ENCODE measurements at places on chromosomes 3 and 15. TPM values are rescaled to one million over a fixed set of nuclear protein-coding genes. Genes with fewer than 3 reads are reported as not detected.

Gene GPR62
- polyA plus RNA-seq = 0.67 TPM

DNA sequence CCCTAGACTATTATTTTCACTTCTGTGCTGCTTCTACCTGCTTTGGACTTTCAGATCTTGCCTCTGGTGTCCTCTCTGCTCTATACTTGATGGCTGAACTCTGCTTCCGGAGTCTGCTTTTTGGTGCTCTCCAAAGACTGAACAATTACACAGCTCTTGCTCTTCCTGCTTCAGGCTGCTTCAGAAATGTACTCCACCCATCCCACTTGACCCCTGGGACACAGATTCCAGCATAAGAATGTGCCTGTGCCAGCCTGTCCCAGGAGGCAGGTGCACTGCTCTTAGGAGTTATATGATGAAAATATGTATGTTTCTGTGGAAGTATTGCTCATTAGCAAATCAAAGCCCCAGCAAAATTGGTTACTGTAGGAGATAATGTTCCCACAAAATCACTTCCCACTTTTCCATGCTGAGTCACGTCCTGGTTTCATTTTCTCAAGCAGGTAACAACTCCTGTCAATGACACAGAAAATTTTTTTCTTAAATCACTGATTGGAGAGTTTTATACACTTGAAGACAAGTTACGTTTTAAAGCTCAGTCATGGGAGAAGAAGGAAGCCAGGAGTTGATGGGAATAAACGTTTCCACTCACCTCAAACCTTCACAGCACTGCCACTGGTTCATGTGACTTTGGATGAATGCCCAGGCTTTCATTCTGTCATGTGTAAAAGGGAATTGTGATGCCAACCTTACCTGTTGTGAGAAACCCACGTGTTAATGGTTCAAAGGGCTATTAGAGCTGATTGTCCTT, 239.4 kb upstream of the ZPLD1 start:
- no peak for DNase-seq

DNA sequence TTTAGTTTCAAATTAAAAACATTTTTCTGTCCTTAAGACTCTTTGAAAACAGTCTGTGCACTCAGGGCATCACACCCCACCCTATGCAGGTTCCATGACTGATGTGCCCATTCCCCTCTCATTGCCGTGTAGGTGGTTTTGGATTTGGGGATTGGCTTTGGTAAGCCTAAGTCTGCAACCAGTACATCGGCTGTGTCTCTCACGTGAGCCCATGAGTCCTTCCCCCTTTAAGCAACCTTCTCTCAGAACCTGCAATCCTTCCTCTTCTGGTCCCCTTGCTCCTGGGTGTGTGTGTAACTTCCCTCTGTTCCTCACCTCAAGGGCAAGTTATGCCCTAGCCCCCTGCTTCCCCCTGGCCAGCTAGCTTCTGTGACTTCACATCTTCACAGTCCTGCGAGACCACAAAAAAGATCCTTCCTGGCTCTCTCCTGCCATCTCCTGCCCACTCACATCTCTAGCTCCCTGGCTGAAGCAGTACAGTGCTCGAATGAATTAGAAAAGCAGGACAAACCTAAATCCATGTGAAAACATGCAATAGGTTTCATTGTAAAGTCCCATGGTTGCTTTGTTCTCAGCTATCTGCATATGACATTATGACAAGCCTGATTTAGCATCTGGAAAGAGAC, 126.7 kb downstream of the UACA start:
- peak; percentile 48 for DNase-seq

Gene TM4SF1
- 34.4 TPM for polyA plus RNA-seq

DNA sequence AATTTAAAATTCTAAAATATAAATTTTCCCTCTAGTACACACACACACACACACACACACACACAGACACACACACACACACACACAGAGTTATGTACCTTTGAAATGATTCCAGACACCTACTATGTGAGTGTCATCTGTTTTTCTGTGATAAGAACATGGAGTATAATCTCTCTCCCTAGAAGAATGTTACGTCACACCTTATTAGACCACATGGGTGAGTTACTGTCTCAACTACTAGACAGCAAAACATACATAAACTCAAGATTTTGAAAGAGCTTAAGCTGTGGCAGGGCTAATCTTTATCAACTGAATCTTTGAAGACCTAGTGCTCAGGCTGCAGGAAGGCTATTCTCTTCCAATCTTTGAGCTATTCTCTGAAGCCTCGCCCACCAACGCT, 385.9 kb upstream of the BCHE start:
- DNase-seq = no peak

GRCh38 chr3:183341545-183342288, 86.7 kb downstream of the MCF2L2 start:
- DNase-seq = no peak

GRCh38 chr3:157922614-157923013, 183.6 kb downstream of the SHOX2 start:
- no peak for DNase-seq

Gene CNTN4
- polyA plus RNA-seq = 2.6 TPM

Gene MRAS
- 75.7 TPM for polyA plus RNA-seq

Gene TERB2
- polyA plus RNA-seq = not detected

Gene CHRD
- 18.7 TPM for polyA plus RNA-seq

DNA sequence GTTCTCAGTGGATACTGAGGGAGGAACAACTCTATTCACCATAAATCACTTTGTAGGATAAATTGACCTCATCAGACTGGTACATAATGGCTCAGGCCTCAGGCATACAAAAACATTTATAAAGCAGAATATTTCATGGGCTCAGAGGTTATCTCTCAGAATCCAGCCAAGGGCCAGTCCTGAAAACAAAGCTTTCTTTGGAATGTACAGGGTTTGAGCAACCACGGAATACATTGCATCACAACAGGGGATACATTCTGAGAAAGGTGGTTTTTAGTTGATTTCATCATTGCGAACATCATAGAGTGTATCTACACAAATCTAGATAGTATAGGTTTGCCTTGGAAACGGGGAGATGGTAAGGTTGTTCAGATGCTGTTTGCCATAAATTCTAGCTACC, 33.4 kb upstream of the CTDSPL2 start:
- DNase-seq = no peak

Gene ISLR
- 152 TPM for polyA plus RNA-seq

Gene PRSS50
- polyA plus RNA-seq = not detected

GRCh38 chr3:90069748-90070147, 962.3 kb downstream of the EPHA3 start:
- no peak for DNase-seq

DNA sequence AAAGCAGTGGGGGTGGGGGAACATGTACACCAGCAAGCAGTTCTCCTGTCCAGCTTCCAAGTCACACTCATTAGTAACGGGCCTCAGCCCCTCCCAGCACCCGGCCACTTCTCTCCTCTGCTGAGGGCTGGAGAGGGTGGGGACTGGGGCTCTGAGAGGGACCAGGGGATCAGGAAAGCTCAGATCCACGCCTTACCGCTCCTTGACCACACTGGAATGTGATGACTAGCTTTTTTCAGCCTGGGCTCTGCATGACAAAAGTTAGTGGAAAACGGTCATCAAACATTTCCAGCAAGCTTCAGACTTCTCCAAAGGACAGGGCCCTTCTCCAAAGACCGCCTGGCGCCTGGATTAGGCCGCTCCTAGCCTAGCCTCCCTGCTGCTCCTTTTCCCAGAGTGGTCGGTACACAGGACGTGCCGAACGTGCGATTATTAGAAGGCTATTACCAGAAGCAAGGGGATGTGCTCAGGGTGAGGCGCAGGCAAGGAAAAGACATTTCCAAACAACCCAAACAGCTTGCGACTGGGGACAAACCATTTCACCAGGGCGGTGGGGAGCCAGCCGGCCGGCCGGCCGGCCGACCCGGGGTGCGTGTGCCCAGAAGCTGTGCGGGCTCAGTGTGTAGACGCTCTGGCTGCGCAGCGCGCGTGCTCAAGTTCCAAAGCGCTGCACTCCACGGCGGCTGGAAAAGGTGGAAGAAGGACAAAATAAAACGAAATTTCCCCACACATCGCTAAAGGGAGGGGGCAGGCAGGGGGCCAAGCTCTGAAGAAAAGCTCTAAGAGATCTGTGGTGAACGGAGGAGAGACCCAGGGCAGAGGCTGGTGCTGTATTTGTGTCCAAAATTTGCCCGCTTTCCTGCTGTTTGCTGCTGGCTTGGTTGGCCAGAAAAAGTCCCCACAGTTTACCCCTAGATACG, 51.0 kb upstream of the SSR3 start:
- DNase-seq = peak; percentile 66

GRCh38 chr3:48859206-48859605, 11.5 kb upstream of the PRKAR2A start:
- DNase-seq = no peak

- DNase-seq = no peak
Observed at GRCh38 chr3:193552923-193553322, 1.8 kb downstream of the ATP13A4 start.

DNA sequence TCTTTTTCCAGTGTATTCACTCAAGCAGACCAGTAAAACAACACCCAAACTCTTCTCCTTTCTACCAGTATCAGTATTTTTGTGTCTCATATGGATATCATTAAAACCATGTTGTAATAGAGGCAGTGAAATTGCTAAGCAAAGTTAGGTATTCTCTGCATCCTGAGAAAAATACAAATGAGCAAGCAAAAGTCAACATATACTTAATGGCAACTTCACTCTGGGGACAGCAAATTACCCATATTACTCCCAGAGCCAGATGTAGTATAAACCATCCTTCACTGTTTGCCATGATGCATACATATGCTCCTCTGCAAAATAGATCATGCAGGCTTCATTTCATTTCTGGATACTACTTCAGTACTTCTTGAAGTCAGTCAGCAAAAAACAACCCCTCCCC, 22.1 kb downstream of the UBA5 start:
- DNase-seq = peak; percentile 14

Gene CCDC54
- 3.8 TPM for polyA plus RNA-seq

DNA sequence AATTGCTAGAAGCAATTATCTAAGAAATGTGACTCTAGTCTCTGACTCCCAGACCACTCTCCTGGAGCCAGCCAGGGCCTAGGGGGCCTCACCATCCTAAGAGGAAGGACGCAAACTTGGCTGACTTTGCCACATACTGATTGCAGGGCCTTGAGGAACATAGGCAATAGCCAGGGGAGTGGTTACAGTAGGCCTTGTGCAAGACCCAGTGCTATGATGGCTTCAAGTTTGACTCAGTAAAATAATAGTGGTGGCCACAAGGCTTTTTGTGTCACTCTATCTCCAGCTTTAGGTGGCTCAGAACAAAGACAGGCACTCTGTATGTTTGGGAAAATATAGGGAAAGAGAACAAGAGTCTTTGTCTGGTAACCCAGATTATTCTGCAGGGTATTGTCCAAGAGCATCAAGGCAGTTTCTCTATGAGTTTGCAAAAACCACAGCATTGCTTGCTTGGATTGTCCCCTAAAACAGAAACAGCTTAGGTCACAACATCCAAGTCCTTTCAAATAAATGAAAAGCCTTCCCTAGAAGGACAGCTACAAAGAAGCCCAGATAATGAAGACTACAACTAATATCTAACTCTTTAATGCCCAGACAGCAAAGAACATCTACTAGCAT, 631.5 kb downstream of the PYDC2 start:
- no peak for DNase-seq

Data from hindlimb muscle (tissue), 1 donor.